Stimulated activated CD8-positive, alpha-beta memory T cell treated with anti-CD3 and anti-CD28 coated beads, Interleukin-4, amount 100 ng/mL, for 1 hour (primary cell): ENCODE measurements at places on chromosomes 4 and X.

DNA sequence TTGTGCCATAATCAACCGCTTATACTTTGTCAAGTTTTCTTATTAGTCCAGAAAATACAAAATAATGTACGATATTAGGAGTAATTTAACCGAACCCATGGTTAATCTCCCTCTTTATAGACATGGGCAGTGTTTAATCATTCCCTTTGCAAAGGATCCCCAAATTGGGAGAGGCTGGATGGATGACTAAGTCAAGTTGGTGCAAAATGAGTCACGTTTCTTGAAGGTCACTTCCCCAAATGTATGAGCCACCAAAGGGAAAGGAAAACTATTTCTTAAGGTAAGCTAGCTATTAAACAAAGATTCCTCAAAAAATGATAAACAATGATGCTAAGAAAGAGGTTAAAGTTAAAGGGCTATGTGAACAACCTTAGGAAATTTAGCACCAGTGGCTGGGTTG lies 17.5 kb downstream of the MAML3 start:
- DNase-seq, result no peak

GRCh38 chrX:6292599-6292998 lies 63.9 kb upstream of the NLGN4X start:
- no peak for DNase-seq

DNA sequence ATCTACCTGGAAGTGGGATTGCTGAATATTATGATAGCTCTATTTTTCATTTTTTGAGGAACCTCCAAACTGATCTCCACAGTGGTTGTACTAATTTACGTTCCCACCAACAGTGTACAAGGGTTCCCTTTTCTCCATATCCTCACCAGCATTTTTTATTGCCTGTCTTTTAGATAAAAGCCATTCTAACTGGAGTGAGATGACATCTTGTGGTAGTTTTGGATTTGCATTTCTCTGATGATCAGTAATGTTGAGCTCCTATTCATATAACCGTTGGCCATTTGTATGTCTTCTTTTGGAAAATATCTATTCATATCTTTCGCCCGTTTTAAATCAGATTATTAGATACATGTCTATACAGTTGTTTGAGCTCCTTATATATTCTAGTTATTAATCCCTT lies 101.8 kb downstream of the RASGEF1B start:
- DNase-seq, result no peak

DNA sequence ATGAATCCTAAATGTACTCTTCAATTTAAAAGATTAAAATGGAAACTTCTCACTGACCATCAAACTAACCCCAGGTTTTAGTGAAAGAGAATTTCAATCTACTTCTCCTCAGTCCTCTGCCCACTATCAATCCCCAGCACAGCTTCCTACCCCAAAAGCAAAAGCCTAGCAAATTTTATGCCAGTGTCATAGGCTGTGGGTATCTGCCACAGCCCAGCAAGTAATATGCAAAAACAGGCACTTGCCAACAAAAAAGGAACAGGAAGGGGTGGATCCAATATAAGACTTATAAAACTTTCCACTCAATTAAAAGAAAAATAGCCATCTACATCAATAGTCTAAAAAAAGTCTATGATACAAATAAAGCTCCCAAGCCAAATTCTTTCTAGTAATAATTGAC lies 22.3 kb downstream of the CAMK2D start:
- no peak for DNase-seq

GRCh38 chr4:149995134-149995756 lies 83.0 kb upstream of the DCLK2 start:
- no peak for DNase-seq

DNA sequence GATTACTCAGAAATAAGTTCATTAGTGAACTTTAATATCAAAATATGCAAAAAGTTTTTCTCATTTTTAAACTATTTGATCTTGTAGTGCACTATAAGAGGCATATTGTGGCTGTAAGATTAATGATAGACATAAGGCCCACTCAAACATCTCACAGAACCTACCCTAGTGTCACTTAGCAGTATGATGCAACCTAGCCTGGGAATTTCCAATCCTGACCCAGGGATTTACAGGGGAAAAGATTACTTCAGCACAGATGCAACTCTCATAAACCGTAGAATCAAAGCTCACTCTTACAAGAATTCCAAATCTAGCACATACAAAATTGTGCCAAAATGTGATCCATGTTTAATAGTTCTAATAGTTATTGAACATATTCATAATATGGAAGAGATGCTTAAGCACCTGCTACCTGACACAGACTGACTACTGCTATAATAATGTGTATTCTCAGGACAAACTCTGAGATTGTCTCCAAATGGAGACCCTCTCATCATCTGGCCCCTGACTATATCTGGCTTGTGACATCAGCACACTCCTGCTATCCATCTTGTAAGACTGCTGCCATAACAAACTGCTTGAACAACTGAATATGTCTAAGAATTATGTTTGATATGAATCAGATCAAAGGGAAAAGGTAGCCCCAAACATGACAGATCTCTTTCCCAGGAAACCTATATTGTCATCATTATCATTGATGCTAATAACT lies 271.9 kb downstream of the PABPC4L start:
- no peak for DNase-seq

GRCh38 chr4:144754562-144755410 lies 108.8 kb downstream of the HHIP start:
- DNase-seq, result no peak
